Activated CD8-positive, alpha-beta memory T cell treated with anti-CD3 and anti-CD28 coated beads for 4 hours (primary cell): ENCODE measurements at places on chromosomes 4 and X.
A peak's percentile ranks its signal among the peaks of the same experiment; 100 is the strongest.

GRCh38 chrX:129556806-129557315 lies 16.8 kb downstream of the OCRL start:
- DNase-seq = no peak

GRCh38 chr4:41212616-41213203 lies 1.6 kb downstream of the APBB2 start:
- no peak for DNase-seq

GRCh38 chr4:41323179-41323578 lies 66.5 kb downstream of the UCHL1 start:
- DNase-seq = no peak

DNA sequence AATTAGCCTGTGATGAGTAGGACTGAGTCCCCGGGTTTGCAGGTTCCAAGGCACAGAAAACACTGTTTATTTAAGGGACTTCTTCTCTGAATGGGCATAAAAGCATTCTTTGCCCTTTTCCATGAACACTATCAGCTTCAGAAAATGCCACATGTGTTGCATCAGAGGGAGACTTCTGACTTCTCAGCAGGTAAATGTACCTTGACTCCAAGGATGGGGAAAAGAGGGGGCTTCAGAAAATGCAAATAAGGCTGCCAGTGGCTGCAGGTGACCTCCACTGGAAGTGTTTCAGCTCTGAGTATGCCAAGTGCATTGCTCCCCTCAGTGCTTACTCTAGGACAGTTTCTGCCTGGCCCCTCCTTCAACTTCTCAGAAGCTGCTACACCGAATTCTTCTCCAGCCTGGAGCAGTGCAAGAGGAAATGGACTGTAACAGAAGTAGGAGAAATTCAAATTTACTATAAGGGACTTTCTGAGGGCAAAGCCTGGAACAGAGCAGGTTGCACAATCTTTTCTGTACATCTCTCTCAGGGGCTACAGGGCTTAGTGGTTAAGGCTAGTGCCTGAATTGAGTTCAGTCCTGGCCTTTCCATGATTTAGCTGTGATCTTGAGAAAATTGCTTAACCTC lies 233.2 kb downstream of the PTTG2 start:
- no peak for DNase-seq

- peak; percentile 41 for DNase-seq
Measured at GRCh38 chr4:77852892-77853495, 9.6 kb upstream of the MRPL1 start.

GRCh38 chrX:76279007-76279406 lies 106.1 kb downstream of the PBDC1 start:
- DNase-seq = no peak

- no peak for DNase-seq
Measured at GRCh38 chrX:49204017-49204416, 4.0 kb upstream of the SYP start.

GRCh38 chr4:42541647-42542046 lies 115.3 kb downstream of the ATP8A1 start:
- DNase-seq = no peak

DNA sequence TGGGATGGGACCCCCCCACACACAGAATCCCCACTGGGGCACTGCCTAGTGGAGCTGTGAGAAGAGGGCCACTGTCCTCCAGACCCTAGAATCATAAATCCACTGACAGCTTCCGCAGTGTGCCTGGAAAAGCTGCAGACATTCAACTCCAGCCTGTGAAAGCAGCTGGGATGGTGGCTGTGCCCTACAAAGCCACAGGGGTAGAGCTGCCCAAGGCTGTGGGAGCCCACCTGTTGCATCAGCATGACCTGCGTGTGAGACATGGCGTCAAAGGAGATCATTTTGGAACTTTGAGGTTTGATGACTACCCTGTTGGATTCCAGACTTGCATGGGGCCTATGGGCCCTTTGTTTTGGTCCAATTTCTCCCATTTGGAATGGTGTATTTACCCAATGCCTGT lies 22.3 kb downstream of the AIMP1 start:
- no peak for DNase-seq

DNA sequence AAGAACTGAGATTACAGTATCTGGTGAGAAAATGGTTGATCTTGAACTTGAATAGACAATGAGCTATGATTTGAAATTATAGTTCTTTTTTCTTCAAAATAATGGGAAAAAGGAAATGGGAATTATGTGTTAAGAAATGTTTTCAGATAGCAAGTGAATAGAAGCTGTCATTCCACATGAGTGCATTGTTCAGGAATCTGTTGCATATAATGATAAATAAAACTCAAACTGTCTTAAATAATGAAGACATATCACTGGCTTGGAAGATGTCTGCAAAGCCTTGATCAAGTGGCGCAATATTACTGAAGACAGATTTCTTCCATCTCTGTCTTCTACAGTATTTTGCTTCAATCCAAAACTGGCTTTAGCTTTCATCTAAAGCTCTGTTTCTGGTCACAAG lies 479.3 kb upstream of the ZFP42 start:
- no peak for DNase-seq

GRCh38 chr4:105631818-105632400 lies 76.6 kb downstream of the INTS12 start:
- DNase-seq = no peak

GRCh38 chr4:159048166-159048886 lies 54.6 kb upstream of the RAPGEF2 start:
- DNase-seq = no peak

DNA sequence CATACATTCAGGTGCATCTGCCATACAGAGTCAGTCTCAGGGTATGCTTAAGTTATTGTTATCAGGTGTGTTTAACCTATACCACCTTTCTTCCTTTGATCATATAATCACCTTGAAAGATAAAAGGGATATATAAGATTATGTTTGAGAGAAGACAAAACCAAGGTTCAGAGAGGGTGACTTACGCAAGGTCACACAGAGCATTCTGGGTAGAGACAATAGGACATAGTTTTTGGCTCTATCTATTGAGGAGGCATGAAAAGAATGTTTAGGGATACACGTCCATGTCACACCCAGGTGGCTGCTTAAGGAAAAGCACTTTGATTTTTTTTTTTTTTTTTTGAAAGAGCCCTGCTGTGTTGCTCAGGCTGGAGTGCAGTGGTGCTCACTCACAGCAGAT lies 327.1 kb upstream of the RPS6KA3 start:
- no peak for DNase-seq

DNA sequence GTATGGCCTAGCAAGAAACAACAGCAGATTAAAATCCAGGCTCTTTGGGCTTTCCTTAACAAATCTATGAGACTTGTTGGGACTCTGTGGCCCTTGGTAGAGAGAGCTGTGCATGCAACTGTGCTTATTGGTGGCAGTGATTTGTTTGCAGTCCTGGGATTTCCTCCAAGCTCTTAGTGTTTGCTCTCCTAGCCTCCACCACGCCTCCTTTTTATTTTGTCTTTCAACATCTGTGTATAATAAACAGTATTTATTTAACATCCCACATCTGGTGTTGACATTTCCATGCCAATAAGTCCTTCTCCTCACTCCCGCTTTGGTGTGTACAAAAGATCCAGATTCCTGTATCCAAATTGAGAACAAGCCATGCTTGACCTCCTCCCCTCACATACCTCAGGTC lies 3.1 kb downstream of the TNMD start:
- no peak for DNase-seq

GRCh38 chrX:65576160-65576559 lies 41.6 kb upstream of the LAS1L start:
- DNase-seq = no peak

GRCh38 chr4:183384516-183384915 lies 59.9 kb upstream of the CDKN2AIP start:
- no peak for DNase-seq

- no peak for DNase-seq
Measured at GRCh38 chr4:90419124-90419711, 292.0 kb downstream of the CCSER1 start.

DNA sequence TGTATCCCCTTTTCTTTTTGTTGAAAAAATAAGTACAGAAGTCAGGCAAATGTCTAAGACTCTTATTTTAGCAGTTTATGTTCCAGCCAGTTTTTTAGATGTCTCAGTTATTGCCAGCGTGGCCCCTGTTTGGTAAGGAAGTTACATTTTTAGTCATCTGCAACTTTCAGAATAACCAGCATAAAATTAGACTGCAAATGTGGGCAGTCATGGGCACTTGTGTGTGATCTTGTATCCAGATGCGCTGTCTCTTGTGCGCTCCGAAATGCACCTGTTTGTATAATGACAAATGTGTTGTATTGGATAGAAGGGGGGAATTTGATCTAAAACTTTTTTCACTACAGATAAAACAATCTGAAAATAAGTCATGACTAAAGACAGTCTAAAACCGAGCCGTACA lies 44.3 kb upstream of the CLCN4 start:
- no peak for DNase-seq

DNA sequence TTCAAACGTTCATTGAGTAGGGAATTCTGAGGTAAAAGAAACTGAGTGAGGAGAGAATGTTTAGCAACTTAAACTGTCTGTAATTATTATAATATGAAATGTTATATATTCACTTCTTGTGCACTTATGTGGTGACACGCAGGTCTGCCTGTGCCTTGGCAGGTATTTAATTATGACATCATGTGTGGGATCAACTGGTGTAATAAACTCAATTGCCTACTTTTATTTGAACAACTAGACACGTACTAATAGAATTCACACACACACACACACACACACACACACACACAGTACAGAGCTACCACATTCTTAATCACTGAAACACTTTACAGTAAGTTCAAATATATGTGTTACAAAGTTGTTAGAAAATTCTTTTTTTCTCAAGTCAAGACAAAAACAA lies 20.7 kb upstream of the SLC25A31 start:
- DNase-seq = no peak

GRCh38 chr4:8905226-8905772 lies 33.7 kb upstream of the HMX1 start:
- DNase-seq = no peak

- DNase-seq = no peak
Measured at GRCh38 chr4:81905971-81906370, 434.3 kb upstream of the RASGEF1B start.

DNA sequence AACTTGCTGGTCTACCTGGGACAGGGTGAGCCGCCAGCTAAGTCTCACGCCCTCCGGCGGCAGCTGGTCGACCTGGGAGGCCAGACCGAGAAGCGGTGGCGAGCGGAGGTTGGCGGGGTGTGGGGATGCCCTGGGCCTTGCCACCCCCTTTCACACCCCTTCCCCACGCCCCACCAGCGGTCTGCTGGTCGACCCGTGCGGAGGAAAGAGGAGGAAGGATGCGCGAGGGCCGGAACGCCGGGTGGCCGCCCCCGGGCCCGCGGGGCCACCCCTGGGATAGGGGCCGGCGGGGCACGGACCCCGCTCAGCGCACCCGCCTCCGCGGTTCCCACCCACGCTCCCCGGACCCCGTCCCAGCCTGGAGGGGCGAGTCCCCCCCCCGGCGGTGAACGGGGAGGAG lies 28.3 kb upstream of the DCAF12L1 start:
- DNase-seq = no peak

DNA sequence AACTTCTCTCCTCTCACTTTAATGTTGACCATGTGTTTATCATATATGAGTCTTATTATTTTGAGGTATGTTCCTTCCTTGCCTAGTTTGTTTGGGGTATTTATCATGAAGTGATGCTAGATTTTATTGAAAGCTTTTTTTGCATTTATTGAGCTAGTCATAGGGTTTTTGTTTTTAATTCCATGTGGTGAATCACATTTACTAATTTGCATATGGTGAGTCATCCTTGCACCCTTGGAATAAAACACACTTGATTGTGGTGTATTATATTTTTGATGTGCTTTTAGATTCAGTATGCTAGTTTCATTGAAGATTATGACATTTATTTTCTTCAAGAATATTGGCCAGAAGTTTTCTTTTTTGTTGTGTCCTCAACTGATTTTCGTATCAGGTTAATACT lies 464.6 kb downstream of the PCDH18 start:
- DNase-seq = no peak

- no peak for DNase-seq
Measured at GRCh38 chrX:1423215-1423614, 29.5 kb downstream of the ASMTL start.

- DNase-seq = no peak
Measured at GRCh38 chrX:154426916-154427770, 1.3 kb upstream of the ATP6AP1 start.
